ENCODE measurements at places on chromosomes 6 and 20.

DNA sequence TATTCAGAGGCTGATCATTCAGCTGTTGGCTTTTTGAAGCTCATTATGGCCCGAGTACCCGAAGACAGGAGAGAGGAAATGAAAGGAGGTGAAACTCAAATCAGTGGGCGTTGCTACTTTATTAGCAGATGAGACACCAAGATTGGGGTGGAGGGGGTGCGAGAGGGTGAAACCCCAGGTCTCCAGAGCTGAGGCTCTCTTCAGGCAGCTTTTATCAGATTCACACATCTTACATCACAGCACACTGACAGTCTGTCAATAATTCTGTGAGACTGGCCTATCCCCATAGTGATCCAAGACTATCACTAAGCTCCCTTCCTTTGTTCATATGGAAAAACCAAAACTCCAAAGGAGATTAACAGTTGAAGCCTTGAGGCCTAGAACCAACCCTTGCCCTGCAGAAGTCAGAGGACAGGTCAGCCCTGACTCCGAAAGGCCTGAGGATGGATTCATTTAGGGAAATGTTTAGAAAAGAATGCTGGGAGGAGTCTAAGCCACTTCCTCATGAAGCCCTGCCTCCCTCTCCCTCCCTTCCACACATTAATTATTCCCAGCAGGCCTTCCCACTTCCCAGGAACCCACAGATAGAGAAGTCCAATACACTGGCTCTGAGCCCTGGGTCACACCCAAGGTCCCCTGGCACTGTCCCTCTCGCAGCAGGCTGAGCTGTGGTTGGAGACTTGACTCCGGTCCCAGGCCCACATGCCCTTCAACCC is 23.2 kb downstream of the TRERF1 start:
- DNase-seq: no peak

- DNase-seq: no peak
Measured at GRCh38 chr6:43951756-43952675, 175.2 kb downstream of the MRPL14 start.

DNA sequence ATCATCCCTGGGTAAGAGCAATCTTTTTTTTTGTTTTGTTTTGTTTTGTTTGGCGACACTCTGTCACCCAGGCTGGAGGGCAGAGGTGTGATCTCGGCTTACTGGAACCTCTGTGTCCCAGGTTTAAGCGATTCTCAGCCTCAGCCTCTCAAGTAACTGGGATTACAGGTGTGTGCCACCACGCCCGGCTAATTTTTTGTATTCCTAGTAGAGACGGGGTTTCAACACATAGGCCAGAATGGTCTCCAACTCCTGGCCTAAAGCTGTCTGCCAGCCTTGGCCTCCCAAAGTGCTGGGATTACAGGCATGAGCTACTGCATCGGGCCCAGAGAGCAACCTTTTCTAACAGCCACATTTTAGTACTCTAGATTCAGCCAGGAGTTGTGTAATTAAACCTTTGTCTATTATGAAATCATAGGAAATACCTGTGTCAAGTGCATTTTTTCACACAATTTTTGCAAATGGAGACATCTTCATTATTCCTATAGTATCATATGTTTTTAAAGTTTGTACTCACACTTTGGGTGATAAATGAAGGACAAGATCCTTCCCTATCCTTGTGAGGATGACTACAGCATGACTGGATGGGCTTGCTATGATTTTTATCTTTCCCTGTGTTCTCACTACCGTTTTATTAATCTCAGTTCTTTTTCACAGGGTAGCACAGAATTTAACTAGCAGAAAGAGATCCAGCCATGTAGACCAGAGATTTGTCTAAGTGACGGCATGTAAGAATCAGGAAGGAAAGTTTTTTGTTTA is 82.6 kb downstream of the OR2B2 start:
- no peak for DNase-seq

DNA sequence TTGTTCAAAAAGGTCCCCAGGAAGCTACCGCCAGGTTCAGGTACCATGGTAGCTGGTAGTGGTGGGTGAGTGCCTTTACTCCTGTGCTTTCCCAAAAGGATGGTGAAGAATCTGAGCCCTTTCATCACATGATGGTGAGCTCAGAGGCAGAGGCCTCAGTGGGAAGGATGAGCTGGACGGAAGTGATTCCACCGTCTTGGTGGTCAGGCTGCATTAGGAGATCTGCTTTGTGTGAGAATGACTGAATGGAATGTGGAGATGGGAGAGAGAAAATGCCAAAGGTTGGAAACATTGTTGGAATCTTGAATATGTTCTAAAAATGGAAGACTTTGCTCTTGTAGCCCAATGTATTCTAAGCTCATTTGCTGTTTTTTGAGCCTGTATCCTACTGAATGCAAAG is 108.1 kb upstream of the SCP2D1 start:
- no peak for DNase-seq

- no peak for DNase-seq
Measured at GRCh38 chr20:46485431-46485830, 27.9 kb downstream of the ZNF334 start.
